ENCODE measurements at places on chromosomes 13 and 19. TPM values are rescaled to one million over a fixed set of nuclear protein-coding genes. Genes with fewer than 3 reads are reported as not detected.

GRCh38 chr19:34269968-34270621 lies 15.7 kb downstream of the GARRE1 start:
- DNase-seq: peak; percentile 80

DNA sequence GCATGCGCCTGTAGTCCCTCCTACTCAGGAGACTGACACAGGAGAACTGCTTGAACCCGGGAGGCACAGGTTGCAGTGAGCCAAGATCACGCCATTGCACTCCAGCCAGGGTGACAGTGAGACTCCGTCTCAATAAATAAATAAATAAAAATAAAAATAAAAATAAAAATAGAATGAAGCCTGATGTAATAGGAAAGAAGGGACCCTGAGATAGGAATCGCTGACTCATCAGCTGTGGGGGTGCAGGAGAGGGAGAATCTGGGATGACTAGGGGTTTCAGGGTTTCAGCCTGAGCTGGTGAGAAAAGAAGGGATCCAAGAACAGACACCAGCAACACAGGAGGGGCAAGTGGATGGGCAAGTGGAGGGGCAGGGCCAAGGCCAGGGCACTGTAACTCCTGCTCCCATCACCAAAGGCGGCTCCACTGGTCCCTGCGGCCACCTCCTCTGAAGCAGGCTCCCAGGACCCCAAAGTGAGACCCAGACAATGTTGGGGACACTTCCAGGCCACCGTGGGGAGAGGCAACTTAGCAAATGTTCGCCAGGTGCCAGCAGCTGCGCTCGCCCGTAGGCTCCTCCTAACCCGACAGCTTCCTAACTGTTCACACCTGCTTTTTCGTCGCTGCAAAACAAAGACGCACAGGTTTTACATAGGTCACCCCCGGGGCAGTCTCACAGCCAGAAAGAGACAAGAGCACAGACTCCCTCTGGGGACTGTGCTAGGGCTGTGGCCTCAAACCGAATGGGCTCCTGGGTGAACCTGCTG lies 1.2 kb downstream of the HAUS8 start:
- no peak for DNase-seq

DNA sequence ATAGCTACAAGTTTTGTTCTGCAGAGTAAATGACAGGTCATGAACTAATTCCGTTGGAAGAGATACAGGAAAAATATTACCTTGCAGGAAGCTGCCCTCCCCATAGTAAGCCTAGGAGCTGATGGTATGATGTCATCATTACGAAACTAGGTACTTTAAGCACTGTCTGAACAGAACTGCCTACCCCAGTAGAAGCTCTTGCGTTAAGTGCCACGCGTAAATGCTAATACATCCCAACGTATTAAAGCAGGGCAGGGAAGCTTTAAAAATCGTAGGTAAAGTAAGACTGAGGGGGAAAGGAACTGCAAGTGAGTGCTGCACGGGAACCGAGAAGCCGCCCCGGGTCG lies 572 bp downstream of the UGGT2 start:
- peak; percentile 26 for DNase-seq

GRCh38 chr13:99442273-99442895 lies 58.9 kb upstream of the TM9SF2 start:
- peak; percentile 40 for DNase-seq

DNA sequence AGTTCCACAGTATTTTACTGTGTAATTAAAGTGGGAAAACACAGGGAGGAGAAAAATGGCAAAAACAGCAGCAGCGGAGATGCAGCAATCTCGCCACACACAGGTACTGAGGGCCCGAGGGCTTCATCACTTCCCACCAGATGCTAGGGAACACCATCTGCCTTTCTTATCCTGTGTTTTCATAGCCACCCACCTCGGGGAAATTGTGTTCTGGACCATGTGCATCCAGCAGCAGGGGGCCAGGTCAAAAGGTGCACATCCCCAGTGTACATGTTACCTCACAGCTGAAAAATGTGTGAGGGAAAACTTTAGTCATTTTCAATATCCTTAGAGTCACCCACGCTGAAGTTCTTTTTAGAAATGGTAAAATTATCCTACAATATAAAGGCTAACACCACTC lies 30.2 kb downstream of the PDCD5 start:
- no peak for DNase-seq

DNA sequence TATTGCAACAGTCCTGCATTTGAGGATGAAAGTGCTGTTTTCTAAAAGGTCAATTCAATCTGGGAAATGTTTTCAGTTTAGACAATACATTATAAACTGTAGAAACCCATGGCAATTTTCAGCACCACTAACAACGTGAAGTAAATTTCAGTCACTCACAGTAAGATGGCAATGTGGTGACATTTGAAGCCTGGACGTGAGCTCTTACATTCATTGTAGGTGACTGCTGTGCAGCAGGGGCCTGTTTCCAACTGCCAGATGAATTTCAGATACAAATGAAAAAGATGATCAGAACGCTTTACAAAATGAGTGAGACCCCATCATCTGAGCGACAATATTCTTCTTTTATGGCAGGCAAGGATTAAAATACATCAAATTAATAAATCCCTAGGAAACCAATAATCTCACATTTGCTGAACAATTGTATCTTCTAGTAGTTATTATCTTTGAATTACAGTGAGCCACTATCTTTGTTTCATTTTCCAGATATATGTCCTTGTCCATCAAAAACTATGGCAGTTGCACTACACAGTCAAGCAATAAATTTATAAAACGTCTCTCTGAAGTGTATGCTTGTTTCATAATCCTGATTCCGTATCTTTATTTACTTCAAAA lies 1816.8 kb downstream of the OLFM4 start:
- DNase-seq: no peak

DNA sequence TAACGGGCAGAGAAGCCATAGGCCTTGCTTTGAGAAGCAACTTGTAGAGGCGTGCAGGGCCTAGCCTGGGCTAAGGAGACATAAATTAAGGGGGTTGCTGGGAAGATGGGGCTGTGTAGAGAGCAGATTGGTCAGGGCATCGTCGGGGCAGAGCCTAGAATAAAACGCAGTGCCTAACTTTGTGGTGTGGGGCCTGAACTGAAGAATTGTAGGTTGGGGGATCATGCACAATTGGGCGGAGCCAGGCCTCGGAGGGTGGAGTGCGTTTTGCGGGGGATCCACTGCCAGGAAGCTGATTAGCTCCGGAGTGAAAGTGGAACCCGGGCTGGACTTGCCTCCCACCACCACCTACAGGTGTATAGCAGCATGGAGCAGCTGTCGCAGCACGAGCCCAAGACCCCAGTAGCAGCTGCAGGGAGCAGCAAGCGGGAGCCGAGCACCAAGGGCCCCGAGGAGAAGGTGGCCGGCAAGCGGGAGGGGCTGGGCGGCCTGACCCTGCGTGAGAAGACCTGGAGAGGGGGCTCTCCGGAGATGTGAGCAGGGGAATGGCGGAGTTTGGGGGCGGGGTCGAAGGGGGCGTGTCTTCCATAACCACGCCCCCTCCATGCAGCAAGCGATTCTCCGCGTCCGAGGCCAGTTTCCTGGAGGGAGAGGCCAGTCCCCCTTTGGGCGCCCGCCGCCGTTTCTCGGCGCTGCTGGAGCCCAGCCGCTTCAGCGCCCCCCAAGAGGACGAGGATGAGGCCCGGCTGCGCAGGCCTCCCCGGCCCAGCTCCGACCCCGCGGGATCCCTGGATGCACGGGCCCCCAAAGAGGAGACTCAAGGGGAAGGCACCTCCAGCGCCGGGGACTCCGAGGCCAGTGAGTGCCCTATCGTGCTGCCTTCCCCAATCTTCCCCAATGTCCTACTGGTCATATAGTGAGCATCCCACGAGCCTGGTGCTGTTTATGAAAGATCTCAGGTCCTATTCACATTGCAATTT lies 13.8 kb downstream of the DNASE2 start:
- peak; percentile 62 for DNase-seq

DNA sequence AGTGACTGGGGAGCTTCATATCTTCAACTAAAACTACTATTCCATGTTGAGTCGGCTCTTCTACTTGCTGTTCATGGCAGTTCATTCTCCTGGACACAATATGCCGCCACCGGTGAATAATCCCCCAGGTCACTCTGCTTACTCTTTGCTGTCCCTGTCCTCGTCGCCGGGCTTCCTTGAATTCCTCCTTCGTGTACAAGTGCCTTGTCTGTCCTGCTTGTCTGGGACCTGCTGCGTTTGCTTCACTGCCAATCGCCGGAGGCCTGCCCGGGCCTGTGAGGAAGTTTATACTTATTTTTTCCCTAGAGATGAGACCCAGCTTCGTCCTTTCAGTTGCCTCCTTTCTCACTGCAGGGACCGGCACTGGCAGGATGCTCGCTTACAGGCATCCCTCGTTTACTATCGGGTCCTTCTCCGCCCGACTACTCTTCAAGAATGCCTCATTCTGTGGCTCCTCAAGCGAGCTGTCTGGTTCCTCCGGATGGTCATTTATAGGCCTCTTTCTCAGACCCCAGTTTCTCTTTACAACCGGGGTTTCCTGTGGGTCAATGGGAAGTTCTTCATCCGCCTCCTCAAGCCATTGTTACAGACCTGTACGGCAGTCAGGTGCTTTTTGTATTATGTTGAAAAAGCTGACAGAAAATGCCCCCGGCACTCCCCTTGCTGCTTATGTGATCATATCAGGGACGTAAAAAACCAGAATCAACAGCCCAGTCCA lies 5.5 kb upstream of the ERVV-1 start:
- no peak for DNase-seq

DNA sequence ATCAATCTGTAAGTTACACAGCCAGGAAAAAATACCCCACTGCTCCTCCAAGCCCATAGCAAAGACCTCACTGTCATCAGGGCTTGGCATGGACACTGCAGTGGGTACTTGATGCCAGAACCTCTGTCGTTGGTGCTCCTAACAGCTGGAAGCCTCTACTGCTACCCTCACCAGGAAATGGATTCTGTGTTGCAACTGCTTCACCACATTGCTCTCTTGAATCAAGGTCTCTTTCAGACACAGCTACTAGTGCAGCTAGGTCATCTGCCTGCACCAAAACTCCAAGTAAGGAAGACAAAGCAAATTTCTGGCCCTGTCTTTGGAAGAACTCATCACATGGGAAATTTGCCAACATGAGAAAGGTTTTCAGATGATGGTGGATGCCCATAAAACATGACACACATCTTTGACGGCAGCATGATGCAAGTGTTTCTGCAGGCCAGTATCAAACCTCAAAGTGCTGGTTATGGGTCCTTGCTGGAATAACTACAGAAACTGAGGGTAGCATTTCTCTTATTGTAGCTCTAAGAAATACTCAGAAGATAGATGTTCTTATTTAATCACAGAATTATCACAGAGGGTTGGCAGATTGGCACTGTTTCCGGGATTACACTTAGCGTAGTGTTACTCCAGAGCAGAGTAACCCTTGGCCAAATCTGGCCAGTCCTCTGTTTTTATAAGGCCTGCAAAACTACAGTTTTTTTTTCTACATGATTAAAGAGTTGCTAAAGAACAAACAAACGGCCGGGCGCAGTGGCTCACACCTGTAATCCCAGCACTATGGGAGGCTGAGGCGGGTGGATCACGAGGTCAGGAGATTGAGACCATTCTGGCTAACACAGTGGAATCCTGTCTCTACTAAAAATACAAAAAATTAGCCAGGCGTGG lies 12.9 kb upstream of the PCCA start:
- DNase-seq: no peak

DNA sequence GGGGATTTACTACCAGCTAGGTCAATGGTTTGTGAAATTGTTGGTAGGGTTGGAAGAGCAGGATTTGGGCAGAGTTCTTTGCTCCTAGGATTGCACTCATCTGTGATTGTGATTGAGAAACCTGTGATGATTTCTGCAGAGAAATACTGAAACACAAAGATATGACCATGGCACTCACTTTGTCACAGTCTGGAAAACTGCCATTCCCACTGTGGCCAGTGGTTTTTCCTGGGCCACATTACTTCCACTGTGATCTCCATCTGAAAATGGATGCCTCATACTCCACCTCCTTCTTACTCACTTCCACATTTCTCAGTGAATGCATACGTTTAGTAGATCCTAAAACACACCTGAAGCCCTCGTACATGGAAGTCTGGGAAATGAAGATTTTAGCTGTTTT lies 593.2 kb downstream of the LMO7 start:
- no peak for DNase-seq

GRCh38 chr19:686589-687297 lies 8.5 kb downstream of the PRSS57 start:
- DNase-seq: no peak

GRCh38 chr19:44753932-44754749 lies 5.6 kb downstream of the BCL3 start:
- peak; percentile 71 for DNase-seq

- no peak for DNase-seq
Measured at GRCh38 chr19:56778351-56778750, 62.2 kb downstream of the PEG3 start.

DNA sequence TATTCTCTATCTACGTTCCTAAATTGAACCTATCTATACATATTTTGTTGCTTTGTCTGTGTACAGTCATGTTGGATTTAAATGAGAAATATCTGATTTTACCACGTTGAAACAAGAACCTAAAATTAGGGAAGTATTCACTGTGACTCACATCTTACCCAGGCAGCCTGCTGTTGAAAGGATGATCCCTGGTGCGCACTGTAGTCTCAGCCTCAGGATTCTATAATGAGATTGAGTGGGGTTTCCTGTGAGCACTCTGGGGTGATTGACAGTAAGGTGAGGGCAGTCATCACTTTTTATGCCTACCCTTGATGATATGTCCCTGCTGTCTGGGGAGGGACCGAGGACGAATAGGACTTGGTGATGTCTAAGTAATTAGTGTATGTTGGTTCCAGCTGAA lies 35.4 kb downstream of the PCCA start:
- DNase-seq: no peak

DNA sequence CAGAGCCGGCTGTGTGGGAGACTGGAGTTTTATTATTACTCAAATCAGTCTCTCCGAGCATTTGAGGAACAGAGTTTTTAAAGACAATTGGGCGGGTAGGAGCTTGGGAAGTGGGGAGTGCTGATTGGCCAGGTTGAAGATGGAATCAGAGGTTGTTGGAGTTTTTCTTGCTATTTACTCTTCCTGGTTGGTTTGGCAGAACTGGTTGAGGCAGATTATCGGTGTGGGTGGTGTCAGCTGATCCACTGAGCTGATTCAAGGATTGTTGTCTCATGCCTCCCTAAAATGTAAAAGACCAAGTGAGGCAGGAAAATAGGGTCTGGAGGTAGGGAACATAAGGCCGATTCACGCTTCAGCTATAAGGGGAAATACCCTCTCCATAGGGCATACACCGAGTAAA lies 1.3 kb upstream of the TDRD12 start:
- no peak for DNase-seq

The FFAR3 gene
- total RNA-seq: 7.0 TPM

The ZNF578 gene
- 9.4 TPM for total RNA-seq

The CILP2 gene
- 20.5 TPM for total RNA-seq

The ZNF160 gene
- total RNA-seq: 39.0 TPM

The LYPD5 gene
- 3.1 TPM for total RNA-seq

All from umbilical cord (tissue), 2 donors.